ENCODE measurements at places on chromosomes 1 and 21.
A peak's percentile ranks its signal among the peaks of the same experiment; 100 is the strongest.

DNA sequence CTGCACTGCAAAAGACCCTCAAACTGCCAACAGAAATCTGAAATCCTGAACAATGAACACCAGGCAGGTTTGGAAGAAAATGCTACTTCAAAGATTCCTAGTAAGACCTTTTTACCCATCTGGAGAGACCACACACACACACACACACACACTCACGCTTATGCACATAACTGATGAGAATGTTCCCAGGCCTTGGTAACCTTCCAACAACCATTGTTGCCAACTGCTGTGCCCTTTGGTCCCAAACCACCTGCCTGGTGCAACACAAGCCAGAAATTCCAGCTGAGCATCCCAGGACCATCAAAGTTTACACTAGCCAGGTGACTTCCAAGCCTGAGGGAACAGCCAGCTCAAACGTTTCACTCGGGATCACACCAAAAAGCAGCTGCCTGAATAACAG lies 56.9 kb downstream of the SEC16B start:
- DNase-seq: no peak

GRCh38 chr1:11071463-11072215 lies 11.8 kb upstream of the SRM start:
- DNase-seq: no peak

GRCh38 chr21:38170283-38170682 lies 86.5 kb upstream of the KCNJ15 start:
- peak; percentile 70 for DNase-seq

DNA sequence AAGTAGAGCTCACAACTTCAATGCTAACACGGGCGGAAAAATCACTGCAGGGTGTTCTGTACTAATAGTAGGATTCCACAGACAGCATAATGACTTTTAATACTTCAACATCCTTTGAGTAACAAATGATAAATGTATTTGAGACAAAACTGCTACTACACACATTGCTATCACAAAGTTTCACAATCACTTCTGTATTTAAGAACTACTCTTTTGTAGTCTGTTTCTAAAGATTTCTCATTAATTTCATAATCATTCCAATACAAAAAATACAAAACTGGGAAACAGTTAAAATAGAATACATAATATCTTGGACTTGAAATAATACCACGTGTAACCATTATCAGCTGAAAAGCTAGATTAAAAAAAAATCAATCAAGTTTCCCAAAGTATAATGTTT lies 2.7 kb downstream of the HMGN1 start:
- no peak for DNase-seq

All from ELF-1 (cell line).